SK-N-SH (cell line): ENCODE measurements at places on chromosomes 7 and 10. TPM values are rescaled to one million over a fixed set of nuclear protein-coding genes. Genes with fewer than 3 reads are reported as not detected.

CCDC3 gene
- polyA plus RNA-seq: 0.02 and 0.05 TPM in 2 replicates

CTAGE8 gene
- not detected in 2 replicates for polyA plus RNA-seq

SPACDR gene
- 0.93 and 1.5 TPM in 2 replicates for polyA plus RNA-seq

FAM25G gene
- polyA plus RNA-seq: not detected in 2 replicates

ACSM6 gene
- polyA plus RNA-seq: not detected in 2 replicates

PALD1 gene
- 0.16 and 0.19 TPM in 2 replicates for polyA plus RNA-seq

ABCB1 gene
- 2.0 and 5.3 TPM in 2 replicates for polyA plus RNA-seq

SLC35B4 gene
- 19.3 and 24.9 TPM in 2 replicates for polyA plus RNA-seq

GIMAP6 gene
- polyA plus RNA-seq: 0.03 and 0.05 TPM in 2 replicates

HTR7 gene
- 0.16 and 0.24 TPM in 2 replicates for polyA plus RNA-seq

SCART1 gene
- 2.1 and 3.4 TPM in 2 replicates for polyA plus RNA-seq

PTPRN2 gene
- 3.9 and 4.0 TPM in 2 replicates for polyA plus RNA-seq

SEMA3A gene
- 15.9 and 16.5 TPM in 2 replicates for polyA plus RNA-seq

SEMA3C gene
- polyA plus RNA-seq: 51.1 and 64.1 TPM in 2 replicates

NKX1-2 gene
- not detected in 2 replicates for polyA plus RNA-seq

ENTPD1 gene
- polyA plus RNA-seq: 0.02 TPM in 2 replicates

ANKRD7 gene
- 0.42 and 0.44 TPM in 2 replicates for polyA plus RNA-seq

CRTAC1 gene
- polyA plus RNA-seq: 0.05 and 0.18 TPM in 2 replicates

CPEB3 gene
- polyA plus RNA-seq: 0.36 TPM in 2 replicates

RBP4 gene
- polyA plus RNA-seq: not detected in 2 replicates

KNDC1 gene
- polyA plus RNA-seq: 1.4 TPM in 2 replicates

PRKAG2 gene
- 51.6 and 62.0 TPM in 2 replicates for polyA plus RNA-seq

TMEM72 gene
- not detected in 2 replicates for polyA plus RNA-seq

SPDYE6 gene
- polyA plus RNA-seq: not detected in 2 replicates

SCIN gene
- 0.02 TPM in 2 replicates for polyA plus RNA-seq

PNLIPRP1 gene
- not detected in 2 replicates for polyA plus RNA-seq

C10orf53 gene
- 0.03 TPM in 1 of 2 replicates, not detected in the other for polyA plus RNA-seq

ZMIZ2 gene
- polyA plus RNA-seq: 17.8 and 18.1 TPM in 2 replicates

LLCFC1 gene
- polyA plus RNA-seq: not detected in 2 replicates

OGDHL gene
- 25.4 and 32.6 TPM in 2 replicates for polyA plus RNA-seq
